ENCODE measurements at places on chromosomes 6 and 20.

DNA sequence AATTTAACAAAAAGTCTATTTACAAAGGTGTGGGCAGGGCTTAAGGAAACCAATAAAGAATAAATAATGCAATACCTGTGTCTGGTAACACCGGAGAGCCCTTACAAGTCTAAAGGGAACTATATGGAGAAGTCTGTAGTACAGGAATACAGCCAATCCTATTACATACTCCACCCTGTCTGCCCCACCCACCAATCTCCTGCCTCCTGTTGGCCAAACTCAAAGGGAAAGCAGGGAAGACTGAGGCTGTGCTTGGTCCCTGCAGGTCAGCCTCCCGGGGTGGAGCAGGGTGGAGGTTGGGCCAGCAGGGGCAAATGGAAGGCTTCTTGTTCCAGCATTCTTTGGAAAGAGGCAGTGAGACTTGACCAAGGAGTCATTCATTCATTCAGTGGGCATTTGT lies 31.5 kb downstream of the METTL24 start:
- no peak for DNase-seq

- DNase-seq = peak; percentile 7
Observed at GRCh38 chr6:36280467-36280866, 10.6 kb downstream of the PNPLA1 start.

DNA sequence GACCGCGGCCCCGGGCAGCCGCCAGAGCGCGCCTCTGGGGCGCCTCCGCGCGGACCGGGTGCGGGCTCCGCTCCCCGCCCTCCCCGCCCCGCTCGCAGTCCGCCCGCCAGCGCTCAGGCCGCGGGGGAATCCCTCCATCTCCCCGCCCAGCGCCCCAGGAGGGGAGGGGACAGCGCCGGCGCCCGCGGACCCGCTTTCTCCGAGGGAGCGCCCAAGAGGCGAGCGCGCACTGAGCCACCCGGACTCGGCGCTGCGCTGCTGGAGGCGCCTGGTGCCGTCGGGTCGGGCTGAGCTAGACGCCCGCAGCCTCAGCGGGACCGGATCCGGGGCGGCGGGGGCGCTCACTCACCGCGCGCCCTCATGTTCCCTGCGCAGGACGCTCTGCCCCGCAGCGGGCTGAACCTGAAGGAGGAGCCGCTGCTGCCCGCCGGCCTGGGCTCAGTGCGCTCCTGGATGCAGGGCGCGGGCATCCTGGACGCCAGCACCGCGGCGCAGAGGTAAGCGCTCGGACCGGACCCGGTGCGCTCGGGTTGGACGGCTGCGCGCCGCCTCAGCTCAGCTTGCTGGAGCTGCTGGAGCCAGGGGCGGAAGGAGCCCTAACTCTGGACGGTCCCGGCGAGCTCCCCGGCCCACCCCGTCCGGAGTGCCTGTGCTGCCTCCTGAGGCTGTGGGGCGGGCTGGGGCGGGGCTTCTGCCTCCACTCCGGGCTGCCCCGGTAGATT lies 867 bp downstream of the EBF4 start:
- DNase-seq = peak; percentile 43

- no peak for DNase-seq
Observed at GRCh38 chr20:42961771-42962170, 227.9 kb downstream of the PTPRT start.

DNA sequence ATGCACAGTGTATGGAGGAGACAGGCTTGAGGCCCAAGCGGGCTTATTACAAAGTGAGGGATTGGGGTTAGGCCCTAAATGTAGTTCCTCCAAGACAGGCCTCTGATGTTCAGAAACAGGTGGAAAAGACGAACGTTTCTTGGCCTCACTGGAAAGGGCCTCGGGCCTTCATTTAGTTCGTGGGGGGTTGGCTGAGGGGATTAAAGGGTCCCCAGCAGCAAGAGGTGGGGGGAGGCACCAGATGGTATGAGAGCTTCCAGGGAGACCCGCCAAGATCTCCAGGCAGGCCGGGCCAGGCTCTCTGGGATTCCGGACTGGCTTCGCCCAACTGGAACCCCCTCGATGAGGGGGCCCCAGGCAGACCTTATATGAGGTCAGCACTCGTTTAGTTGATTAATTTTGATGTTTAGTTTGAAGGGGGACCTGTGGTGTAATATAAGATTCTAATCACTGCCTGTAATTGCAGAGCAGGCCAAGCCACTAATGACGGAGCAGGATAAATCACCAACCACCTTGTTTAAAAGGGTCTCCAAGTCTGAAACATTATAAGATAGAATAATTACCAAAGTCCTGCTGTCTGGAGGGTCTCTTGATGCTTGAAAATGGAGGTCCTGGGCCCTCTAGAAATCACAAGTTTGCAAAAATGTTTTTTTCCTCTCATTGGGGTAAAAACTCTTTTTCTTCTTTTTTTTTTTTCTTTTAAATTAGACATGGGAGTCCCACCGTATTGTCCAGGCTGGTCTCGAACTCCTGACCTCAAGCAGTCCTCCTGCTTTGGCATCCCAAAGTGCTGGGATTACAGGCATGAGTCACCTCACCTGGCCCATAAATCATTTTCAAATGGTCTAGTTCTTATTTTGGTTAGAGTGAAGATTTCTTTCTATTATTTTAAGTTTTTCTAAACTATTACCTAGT lies 2.2 kb downstream of the HMGA1 start:
- DNase-seq = no peak

DNA sequence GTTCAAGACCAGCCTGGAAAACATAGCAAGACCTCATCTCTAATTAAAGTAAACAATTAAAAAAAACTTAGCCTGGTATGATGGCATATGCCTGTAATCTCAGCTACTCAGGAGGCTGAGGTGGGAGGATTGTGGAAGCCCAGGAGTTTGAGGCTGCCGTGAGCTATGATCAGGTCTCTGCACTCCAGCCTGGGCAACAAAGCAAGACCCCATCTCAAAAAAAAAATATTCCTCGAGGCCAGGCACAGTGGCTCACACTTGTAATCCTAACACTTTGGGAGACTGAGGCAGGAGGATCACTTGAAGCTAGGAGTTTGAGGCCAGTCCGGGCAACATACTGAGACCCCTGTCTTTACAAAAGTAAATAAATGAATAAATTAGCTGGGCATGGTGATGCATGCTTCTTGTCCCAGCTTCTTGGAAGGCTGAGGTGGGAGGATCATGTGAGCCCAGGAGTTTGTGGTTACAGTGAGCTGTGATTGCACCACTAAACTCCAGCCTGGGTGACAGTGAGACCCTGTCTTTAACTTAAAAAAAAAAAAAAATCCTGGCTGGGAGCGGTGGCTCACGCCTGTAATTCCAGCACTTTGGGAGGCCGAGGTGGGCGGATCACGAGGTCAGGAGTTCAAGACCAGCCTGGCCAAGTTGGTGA lies 9.3 kb upstream of the C2 start:
- DNase-seq = no peak

DNA sequence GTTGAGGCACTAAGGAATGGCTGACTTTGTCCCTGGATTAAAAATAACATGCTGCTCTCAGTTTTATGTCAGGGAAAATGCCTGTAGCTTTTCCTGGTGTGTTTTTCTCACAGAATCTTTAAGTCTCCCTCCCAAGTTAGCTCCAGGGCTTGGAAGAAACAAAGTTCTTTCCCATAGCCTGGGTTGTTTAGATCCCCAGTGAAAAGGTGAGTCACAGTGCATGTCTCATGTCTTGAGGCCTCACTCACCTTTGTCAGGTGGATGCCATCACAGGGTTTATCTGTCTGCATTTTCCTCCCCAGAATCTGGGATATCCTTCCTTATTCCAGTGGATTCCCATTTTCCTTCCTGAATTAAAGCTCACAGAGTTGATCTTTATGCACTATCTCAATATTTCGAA lies 722.4 kb downstream of the GRIK2 start:
- no peak for DNase-seq

DNA sequence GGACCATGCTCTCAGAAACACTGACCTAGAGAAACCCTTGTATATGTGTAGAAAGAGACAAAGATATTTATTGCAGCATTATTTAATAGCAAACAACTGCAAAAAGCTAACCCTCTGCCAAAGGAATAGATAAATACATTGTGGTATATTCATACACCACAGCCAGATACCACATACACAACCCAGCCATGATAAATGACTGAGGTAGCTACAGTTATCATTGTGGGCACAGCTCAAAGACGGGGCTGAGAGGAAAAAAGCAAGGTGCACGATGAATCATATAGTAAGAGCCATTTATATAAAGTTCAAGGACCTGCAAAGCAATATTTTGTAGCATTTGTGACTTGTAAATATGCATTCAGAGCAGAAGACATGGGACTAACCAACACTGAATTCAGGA lies 30.8 kb downstream of the RSPO4 start:
- DNase-seq = no peak

DNA sequence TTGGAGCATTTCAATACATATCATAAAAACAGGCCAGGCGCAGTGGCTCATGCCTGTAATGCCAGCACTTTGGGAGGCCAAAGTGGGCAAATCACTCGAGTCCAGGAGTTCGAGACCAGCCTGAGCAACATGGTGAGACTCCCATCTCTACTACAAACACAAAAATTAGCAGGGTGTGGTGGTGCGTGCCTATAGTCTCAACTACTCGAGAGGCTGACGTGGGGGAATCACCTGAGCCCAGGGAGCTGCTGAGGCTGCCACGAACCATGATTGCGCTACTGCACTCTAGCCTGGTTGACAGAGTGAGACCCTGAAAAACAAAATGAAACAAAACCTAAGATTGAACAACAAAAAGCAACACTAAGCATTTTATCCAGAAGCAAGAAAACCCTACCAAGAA lies 47.2 kb downstream of the BACH2 start:
- no peak for DNase-seq

GRCh38 chr6:107488875-107489635 lies 862 bp upstream of the SOBP start:
- DNase-seq = no peak

DNA sequence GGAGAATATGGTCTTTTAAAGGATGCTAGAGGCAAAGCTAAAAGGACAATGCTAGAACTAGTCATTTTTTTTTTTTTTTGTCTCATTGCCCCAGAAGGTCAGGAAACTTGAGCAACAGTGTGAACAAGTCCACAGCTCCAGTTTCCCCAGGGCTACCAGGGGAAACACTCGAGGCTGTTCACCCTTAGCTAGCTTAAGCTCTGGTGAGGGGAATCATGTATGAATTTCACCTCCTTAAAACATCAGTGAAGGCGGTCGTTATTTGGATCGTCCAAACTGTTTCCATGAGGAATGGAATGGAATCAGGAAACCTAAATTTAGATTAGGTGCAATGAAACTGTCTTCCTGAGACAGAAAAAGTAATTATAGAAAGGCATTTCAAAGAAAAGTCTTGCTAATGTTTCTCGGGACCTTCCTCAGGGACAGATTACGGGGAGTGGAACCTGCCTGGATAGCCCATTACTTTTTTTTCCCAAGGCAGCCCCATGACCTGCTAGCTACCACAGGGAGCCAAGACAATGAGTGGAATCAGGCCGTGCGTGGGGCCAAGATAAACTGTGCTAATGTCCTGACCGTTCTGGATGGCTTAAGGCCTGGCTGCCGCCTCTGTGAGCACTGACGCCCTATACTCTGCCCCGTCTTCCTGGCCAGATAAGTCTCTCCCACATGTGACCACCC lies 164.8 kb upstream of the SGK1 start:
- no peak for DNase-seq

DNA sequence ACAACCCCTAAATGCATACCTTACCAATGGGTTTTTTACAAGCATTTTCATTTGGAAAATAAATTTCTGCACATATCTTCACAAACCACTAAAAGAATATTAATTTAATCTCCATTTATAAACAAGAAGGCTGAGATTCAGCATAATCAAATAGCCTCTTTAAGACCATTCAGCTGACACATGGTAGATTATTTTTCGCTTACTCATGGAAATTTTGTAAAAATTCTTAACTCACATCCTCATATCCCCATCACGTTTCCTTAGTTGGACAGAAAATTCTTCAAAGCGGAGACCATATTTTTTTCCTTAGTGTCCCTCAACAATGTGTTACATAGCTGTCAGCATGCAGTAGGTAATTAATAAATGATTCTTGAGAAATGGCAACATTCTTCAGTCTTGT lies 439.6 kb upstream of the PTCHD4 start:
- DNase-seq = no peak

GRCh38 chr20:43302936-43303335 lies 113.2 kb upstream of the PTPRT start:
- DNase-seq = no peak
